Lung (tissue), 17 donors: ENCODE measurements at places on chromosomes 13 and 19. TPM values are rescaled to one million over a fixed set of nuclear protein-coding genes. Genes with fewer than 3 reads are reported as not detected.
A peak's percentile ranks its signal among the peaks of the same experiment; 100 is the strongest.

DNA sequence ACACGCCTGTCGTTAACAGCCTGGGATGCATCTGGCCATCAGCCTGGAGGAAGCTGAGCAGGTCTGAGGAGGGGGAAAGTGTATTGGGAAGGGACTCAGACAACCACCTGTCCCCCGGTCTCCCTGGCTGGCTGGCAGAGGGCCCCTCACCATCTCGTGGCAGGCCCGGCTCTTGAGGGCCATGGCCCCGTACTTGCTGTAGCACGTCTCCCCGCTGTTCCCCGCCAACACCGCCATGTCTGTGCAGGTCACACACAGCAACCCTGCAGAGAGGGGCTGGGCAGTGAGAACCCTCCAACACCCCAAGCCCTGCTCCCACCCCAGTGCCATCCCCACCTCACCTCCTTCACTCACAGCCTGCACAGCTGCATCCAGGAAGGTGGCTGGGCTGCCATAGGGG, 4.0 kb downstream of the TRMT1 start:
- no peak for DNase-seq

DNA sequence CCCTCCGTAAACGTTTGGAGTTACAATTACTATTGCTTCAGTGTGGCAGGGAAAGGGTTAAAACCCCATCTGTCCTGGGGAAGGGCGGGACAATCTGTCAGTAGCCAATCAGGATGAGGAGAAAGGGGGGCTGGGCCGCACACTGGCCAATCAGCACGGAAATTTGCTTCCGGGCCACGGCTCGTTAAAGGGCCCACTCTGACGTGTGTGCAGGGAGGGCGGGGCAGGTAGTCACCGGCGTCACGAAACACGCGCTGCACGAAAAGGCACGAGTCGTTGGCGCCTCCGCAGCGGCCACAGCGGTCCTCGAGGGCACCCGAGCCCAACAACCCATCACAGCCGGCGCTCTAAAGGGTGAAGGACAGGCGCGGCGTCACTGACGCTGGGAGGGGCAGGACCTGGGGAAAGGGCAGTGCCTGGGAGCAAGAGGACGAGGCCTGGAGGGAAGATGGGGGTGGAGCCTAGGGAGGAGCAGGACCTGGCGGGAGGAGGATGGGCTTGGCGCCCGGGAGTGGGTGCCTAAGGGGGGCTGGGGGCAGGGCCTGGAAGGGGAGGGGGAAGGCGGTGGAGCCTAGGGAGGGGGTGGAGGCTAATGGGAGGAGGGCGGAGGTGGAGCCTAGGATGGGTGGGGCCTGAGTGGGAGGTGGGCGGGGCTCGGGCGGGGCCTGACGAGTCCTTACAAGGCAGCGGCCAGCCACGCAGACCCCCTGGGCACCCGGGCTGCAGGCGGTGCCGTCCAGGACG, 4.9 kb downstream of the ADAMTSL5 start:
- DNase-seq, result peak; percentile 94

DNA sequence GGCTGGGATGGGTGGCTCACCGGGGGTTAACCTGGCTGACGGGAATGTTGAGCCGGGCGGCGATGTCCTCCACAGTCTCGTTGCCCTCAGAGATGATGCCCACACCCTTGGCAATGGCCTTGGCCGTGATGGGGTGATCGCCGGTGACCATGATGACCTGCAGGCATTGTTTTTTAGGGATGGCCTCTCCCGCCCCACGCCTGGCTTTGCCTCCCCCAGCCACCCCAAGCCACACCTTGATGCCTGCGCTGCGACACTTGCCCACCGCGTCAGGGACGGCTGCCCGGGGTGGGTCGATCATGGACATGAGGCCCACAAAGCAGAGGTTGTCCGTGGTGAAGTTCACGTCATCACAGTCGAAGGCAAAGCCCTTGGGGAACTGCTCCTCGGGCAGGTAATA, 16.1 kb downstream of the ATP1A3 start:
- no peak for DNase-seq

DNA sequence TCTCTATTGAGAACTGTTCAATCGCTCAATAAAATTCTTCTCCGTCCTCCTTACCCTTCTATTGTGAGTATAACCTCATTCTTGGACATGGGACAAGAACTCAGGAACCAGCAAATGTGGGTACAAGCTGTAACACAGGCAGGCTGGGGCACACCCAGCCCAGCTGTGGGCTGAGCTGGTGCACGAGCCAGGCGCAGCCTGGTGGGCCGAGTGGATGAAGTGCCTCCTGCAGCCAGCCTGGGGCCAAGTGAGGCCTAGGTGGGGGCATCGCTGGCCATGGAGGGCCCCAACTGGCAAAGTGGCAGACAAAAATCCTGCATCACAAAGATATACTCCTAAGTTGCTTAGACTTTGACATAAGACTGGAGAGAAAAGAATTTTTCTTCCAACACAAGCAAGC, 57.9 kb upstream of the DIAPH3 start:
- DNase-seq, result no peak

- DNase-seq, result no peak
Observed at GRCh38 chr19:8429044-8429443, 15.7 kb upstream of the HNRNPM start.

GRCh38 chr13:101346161-101346560, 70.1 kb downstream of the NALCN start:
- DNase-seq, result no peak

GRCh38 chr13:66098931-66099628, 1131.1 kb downstream of the PCDH9 start:
- DNase-seq, result no peak

- peak; percentile 35 for DNase-seq
Observed at GRCh38 chr13:94415500-94416237, 63.8 kb downstream of the DCT start.

GRCh38 chr13:72403396-72404010, 323.9 kb downstream of the MZT1 start:
- DNase-seq, result no peak

- peak; percentile 30 for DNase-seq
Observed at GRCh38 chr13:24747248-24748060, 16.5 kb upstream of the RNF17 start.

GRCh38 chr19:4208385-4209094, 20.8 kb upstream of the EBI3 start:
- DNase-seq, result no peak

DNA sequence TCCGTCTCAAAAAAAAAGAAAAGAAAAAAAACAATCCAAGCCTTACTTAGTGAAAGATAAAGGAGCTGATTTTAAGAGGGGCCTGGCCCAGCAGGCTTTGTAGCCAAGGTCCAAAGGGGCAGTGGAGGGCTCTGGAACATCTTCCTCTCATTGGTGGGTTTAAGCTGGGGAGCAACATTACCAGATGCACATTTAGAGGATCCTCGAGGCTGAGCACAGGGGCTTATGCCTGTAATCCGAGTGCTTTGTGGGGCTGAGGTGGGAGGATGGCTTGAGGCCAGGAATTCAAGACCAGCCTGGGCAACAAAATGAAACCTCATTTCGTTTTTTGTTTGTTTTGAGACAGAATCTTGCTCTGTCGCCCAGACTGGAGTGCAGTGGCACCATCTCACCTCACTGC, 8.0 kb upstream of the TMEM160 start:
- DNase-seq, result no peak

DNA sequence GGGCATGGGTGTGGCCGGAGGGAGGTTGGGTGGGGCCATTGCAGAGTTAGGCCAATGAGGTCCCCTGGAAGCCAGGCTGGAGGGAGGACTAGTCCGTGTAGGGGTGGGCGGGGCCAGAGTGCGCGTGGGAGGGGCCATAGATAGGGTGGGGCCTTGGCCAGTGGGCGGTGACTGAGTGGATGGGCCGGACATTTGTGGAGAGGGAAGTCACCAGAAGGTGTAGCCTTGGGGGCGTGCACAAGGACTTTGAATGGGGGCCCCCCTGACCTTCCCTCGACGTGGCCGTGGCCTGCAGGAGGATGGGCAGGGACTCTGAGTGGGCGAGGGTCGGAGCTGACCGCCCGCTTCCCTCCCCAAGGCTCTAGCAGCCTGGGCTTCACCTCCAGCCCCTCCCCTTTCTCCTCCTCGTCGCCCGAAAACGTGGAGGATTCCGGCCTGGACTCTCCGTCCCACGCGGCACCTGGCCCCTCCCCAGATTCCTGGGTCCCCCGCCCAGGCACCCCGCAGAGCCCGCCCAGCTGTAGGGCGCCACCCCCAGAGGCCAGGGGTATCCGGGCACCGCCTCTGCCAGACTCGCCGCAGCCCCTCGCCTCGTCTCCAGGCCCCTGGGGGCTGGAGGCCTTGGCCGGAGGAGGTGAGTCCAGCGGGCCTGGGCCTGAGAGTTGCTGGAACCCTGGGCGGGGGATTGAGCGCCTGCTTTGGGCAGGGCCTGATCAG, 16.5 kb upstream of the B3GNT3 start:
- no peak for DNase-seq

GRCh38 chr13:24450530-24450929, 62.0 kb downstream of the PARP4 start:
- DNase-seq, result no peak

Gene FGF21
- not detected for total RNA-seq

Gene KCNC3
- 13.2 TPM for total RNA-seq

Gene MUC16
- total RNA-seq, result 2.5 TPM

Gene S1PR5
- total RNA-seq, result 0.26 TPM

Gene PSG4
- not detected for total RNA-seq

Gene C5AR2
- 2.7 TPM for total RNA-seq

Gene EID2B
- 2.8 TPM for total RNA-seq

Gene ZNF69
- total RNA-seq, result 29.1 TPM

Gene CLEC11A
- 7.7 TPM for total RNA-seq

Gene KHSRP
- 204 TPM for total RNA-seq

Gene SLITRK6
- total RNA-seq, result 26.7 TPM
